Activated T-cell treated with anti-CD3 and anti-CD28 coated beads, Interleukin-2, amount 50 U/mL, for 72 hours (primary cell): ENCODE measurements at places on chromosomes 16 and 17. TPM values are rescaled to one million over a fixed set of nuclear protein-coding genes. Genes with fewer than 3 reads are reported as not detected.

Gene ANKS4B
- total RNA-seq = not detected

Gene SCGB1C2
- not detected for total RNA-seq

Gene CLEC18A
- 1.6 TPM for total RNA-seq

Gene ABHD15
- total RNA-seq = 7.4 TPM

DNA sequence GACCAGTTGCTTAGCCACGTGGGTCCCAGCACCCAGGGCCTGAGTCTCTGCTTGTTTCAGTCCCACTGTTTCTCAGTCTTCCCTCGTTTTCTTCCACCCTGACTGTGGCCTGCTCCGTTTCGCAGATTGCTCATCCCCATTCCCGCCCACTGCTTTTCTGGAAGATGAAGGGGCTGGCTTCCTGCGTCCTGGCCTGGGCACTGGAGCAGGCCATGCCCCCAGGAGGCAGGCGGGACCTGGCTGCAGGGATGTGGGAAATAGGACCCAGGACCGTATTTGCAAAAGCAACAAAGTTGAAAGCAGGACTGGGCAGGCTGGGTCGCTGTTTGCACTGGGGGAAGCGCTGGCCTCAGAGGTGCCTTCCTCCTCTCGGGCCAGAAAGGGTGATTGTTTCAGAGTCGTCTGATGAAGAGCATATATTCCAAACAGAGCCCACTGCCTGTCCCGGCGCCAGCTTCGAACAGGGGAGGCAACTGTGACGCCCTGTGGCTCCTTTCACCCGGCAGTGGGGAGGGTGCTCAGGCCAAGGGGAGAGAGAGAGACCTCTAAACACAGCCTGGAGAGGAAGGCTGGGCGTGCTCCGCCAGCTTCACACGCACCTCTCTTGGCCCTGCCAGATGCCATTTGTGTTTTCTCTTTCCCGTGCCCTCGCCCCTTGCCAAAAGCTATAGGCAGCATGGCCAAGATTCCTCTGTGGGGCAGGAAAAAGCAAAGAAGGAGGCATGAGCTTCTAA, 108.6 kb downstream of the CMIP start:
- peaks cover 43% of the 10 kb centered on the region for H3K4me1 ChIP-seq
- H3K27ac ChIP-seq = no peak overlapping the region
- no peaks in the 10 kb centered on the region for H3K27me3 ChIP-seq

- DNase-seq = no peak
- no peaks in the 10 kb centered on the region for H3K27me3 ChIP-seq
- no peaks in the 10 kb centered on the region for H3K36me3 ChIP-seq
These were observed 131.9 kb upstream of the SHISA6 start for GRCh38 chr17:11109106-11109505.

GRCh38 chr17:34364751-34365150, 1.7 kb upstream of the CCL1 start:
- peaks cover 18% of the 10 kb centered on the region for H3K4me1 ChIP-seq
- DNase-seq = no peak
- no peaks in the 10 kb centered on the region for H3K36me3 ChIP-seq
- H3K27me3 ChIP-seq = peaks cover 46% of the 10 kb centered on the region
- no peak overlapping the region for H3K27ac ChIP-seq

- H3K36me3 ChIP-seq = no peaks in the 10 kb centered on the region
- no peak for DNase-seq
- no peak overlapping the region for H3K27ac ChIP-seq
- H3K4me3 ChIP-seq = no peak overlapping the region
- H3K4me1 ChIP-seq = peaks cover 22% of the 10 kb centered on the region
- H3K27me3 ChIP-seq = peaks cover 7% of the 10 kb centered on the region
These were observed 2.6 kb downstream of the AXIN2 start for GRCh38 chr17:65558683-65559460.

DNA sequence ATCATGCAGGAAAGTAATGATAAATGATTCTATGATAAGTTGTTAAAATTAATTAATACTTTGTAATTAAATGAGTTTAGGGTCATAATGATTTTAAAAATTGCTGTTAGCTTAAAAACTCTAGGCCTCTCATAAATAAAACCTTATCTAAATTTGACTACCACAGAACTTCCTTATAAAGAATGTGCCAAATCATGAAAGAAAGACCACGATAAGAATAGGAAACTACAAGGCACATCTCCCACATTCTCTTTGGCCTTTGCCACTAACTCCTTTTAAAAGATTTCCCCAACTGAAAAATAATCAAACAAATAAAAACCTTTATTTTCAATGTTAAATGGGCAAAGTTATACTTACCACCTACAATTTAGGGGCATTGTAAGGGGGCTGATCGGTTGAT, 164.6 kb upstream of the C17orf78 start:
- no peaks in the 10 kb centered on the region for H3K27me3 ChIP-seq
- no peak overlapping the region for H3K27ac ChIP-seq
- peaks cover 11% of the 10 kb centered on the region for H3K36me3 ChIP-seq
- no peak overlapping the region for H3K4me3 ChIP-seq
- H3K4me1 ChIP-seq = no peaks in the 10 kb centered on the region
- DNase-seq = no peak

DNA sequence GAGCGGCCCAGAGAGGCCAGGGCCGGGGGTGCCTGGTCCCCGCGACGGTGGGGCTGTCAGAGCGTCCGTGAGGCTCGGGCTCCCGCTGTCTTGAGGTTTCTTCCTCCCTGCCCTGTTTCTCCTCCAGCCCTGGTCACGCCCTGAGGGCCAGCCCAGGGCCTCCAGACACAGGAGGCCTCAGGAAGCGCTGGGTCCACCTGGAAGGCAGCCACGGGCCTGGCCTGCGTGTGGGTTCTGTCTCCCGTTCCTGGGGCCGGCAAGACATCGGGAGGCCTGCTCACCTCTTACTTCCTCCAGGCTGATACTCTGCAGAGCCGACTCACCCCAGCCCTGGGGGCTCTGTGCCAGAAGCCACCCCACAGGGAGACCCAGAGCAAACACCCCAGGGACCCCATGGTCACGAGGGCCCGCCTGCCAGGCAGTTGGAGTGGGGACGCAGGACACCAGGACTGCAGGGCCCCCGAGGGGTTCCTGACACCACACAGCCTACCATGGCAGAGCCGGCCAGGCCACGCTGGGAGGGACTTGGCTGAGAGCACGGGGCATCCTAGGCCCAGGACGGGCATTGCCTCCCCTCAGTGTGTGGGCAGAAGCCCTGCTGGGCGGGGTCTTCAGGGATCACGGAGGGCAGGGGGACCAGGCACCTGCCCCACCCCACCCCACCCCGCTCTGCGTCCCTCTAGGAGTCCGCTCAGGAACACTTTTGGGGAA, 18.9 kb upstream of the CACNA1H start:
- H3K27ac ChIP-seq = no peak overlapping the region
- H3K36me3 ChIP-seq = no peaks in the 10 kb centered on the region
- H3K27me3 ChIP-seq = no peaks in the 10 kb centered on the region
- no peak overlapping the region for H3K4me3 ChIP-seq
- H3K4me1 ChIP-seq = no peaks in the 10 kb centered on the region

GRCh38 chr17:80289616-80290015, 29.0 kb downstream of the RNF213 start:
- H3K4me3 ChIP-seq = no peak overlapping the region
- no peak for DNase-seq
- no peaks in the 10 kb centered on the region for H3K27me3 ChIP-seq
- H3K4me1 ChIP-seq = peaks cover 14% of the 10 kb centered on the region
- H3K36me3 ChIP-seq = peaks cover 41% of the 10 kb centered on the region
